ENCODE measurements at places on chromosomes 6 and 20.

DNA sequence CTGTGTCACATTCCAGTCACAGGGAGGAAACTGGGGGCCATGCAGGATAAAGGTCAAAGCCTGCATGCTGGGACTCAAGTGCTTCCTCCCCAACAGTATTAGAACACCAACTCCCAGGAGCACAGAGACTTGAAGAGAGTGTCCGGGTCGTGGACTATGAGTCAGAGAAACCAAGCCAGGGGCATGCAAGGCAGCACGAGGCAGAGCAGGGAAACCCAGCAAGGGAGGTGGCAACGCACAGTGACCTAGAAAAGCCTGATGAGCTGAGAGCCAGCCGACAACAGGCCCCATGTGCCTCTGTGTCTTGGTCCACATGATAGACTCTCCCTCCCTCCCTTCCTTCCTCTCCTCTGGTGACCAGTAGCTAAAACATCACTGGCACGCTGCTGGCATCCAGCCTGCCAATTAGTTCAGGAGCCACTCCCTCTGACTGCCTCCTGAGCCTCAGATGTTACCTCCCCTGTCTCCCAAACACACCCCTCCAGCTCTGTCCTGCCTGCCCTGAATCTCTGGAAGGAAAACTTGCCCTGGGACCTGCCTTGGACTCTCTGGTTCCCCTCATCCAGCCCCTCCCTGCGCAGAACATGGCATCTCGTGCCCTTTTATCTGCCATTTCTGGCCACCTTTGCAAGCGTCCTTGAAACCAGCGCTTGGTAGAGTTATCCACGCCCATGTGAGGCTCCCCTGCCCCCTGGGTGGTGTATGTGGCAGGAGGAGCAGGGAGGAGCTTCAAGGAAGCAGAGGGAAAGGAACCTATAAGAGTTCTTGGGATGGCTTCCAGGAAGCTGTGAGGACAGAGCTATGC lies 16.2 kb upstream of the RNF39 start:
- DNase-seq: peak; percentile 78

DNA sequence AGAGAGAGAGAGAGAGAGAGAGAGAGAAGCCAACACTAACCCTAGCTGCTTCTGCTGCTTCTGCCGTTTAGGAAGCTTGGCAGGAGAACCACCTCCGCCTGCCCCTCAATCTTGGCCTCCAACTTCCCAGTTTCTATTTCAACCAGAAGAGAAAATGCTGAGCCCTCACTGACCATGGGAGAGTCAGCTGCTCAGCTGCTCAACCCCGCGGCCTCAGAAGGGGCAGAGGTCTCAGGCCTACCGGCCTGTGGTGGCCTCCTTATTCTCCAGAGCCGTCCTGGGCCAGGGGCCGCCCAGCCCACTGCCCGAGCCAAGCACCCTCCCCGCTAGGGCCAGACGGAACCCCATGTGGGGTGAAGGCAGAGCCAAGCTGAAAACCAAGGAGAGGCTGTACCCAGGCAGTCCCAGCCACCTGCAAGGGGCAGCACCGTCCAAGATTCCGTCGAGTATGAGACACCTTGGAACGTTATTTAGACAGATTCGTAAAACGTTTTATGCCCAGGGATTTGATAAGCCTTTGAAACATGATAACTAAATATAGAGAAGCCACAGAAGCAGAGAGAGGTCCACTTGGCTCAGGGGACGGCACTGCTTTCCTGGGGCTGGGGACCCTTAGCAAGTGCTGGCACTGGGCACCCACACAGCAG lies 116.6 kb downstream of the DLL1 start:
- DNase-seq: peak; percentile 93

- no peak for DNase-seq
These were observed 116.9 kb upstream of the SIRPA start for GRCh38 chr20:1778338-1778737.

DNA sequence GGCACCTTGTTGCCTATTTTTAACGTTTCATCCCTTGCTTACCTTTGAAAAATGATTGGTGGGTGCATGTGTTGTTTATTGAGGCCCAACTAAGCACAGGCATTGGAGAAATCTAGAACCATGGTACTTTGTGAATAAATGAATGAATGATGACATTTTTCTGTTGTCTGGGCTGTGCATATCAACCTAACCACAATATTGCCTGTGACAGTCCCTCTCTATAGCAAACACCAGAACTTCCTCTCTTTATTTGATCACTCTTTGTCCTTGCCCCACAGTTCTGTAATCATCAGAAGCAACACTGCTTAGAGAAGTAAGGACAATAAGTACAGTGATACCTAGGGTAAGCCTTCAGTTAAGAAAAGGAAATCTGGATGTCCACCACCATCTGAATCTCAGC lies 75.1 kb downstream of the TBC1D7 start:
- peak; percentile 38 for DNase-seq

GRCh38 chr6:160477901-160478300 lies 129.7 kb downstream of the SLC22A3 start:
- DNase-seq: no peak

DNA sequence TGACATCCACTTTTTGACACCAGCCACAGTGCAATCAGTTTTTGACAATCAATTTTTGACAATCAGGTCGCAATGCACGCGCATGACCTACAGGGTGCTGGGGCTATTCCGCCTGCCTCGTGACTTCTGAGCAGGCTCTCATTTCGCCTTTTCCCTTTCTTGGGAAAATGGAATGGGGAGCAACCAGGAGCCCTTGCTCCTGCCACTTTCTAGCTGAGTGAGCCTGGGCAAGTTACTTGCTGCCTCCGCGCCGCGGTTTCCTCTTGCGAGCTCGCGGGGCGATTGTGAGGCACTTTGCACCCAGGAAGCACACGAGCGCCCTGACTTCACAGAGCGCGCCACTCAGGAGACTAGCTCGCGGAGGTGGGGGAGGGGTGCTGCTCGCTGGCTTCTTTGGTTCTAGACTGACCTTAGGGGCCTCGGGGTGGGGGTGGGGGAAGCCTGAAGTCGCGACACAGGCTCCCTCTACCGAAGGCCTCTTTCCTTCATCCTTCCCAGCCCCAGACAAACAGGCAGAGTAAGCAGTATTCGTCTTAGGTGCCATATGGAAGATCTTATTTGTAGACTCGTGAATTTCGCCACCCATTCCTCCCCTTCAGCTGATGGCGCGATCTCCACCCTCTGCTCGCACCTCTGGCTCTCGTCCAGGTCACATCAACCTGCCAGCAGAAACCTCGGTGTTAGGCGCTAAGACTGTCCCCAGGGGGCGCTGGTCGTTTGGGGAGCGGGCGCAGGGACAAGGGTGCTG lies 4.6 kb downstream of the TP53TG5 start:
- DNase-seq: peak; percentile 87

GRCh38 chr20:3222635-3223600 lies 13.6 kb downstream of the ITPA start:
- no peak for DNase-seq

- no peak for DNase-seq
These were observed 75.5 kb downstream of the SLC22A23 start for GRCh38 chr6:3381233-3381921.

GRCh38 chr6:69942485-69942884 lies 76.1 kb downstream of the COL19A1 start:
- no peak for DNase-seq

GRCh38 chr6:153090241-153090930 lies 40.7 kb downstream of the RGS17 start:
- DNase-seq: peak; percentile 54

GRCh38 chr20:6101346-6101745 lies 21.5 kb downstream of the FERMT1 start:
- no peak for DNase-seq

GRCh38 chr20:36399147-36399968 lies 93.2 kb downstream of the DLGAP4 start:
- DNase-seq: peak; percentile 54

DNA sequence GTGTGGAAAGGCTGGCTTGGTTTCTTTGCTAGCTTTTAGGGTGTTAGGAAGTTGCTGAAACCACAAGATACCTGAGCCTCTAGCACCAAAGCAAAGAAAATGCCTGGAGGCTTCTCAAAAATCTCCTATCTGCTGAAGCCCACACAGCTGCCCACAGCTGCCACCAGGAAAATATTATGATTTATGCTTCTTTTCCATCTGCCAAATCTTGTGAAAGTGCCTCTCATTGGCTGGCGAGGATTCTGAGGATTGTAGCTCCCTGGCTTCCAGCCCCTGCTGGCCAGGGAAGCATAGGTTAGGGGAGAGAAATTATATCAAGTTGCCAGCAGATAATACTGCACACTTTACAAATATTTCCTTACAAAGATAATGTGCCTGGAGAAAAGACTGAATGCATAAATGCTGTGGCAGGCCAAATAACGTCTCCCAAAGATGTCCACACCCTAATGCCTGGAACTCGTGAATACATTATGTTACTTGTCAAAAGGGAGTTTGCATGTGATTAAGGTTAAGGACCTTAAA lies 98.4 kb downstream of the MRPL14 start:
- DNase-seq: no peak

DNA sequence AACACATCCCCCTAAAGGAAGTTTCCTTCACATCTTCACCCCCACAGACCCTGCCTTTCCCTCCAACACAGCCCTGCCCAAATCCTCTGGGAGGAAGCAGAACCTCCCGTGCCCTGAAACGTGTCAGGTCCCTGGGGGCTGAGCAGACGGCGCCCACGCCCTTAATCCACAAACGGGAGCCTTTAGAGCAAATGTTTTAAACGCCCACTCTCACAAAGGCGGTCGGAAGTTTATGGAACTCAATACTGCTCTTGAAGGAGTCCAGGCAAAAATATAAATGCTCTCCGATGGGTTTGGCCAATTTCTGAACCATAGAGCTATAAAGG lies 237.1 kb upstream of the AFDN start:
- no peak for DNase-seq

DNA sequence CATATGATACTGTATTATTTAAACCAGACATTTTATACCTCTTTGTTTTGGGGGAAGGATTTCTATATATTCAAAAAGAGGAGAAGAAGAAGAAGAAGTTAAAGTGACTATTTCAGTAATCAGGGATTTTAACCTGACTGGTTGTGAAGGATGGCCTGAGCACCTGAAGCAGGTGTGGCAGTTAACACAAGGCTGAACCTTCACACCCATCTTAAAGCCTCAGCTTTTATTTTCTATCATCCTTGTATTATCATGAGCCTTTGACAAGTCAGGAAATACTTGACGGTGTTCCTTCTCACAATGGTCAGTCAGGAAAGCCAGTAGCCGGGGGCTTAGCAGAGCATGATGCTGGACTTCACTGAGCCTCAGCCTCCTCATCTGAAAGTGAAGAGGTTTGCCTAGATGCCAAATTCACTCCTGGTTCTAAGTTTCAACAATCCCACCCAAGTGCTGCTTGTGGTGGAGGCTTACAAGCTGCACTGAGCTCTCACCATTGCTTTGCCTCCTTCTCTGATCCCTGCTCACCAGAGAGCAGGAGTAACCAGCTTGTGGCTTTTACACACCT lies 117.2 kb downstream of the JAG1 start:
- DNase-seq: no peak

DNA sequence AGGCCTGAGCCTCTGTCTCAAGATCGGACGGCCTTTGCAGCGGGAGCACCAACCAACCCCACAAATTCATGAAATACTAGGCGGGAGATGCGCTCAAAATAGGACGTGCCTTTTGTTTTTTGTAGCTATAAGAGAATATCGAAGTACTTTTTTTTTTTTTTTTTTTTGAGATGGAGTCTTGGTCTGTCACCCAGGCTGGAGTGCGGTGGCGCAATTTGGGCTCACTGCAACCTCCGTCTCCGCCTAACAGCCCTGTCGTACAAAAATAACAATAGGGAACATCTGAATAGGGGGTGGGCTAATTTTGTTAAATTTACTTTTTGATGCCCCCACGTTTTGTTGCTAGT lies 5.9 kb upstream of the TUBB2A start:
- DNase-seq: peak; percentile 62

- DNase-seq: no peak
These were observed 127.4 kb downstream of the ADGRG6 start for GRCh38 chr6:142429195-142429594.

Data from suppressor macrophage (primary cell).